ENCODE measurements at places on chromosomes 2 and 18. TPM values are rescaled to one million over a fixed set of nuclear protein-coding genes. Genes with fewer than 3 reads are reported as not detected.
A peak's percentile ranks its signal among the peaks of the same experiment; 100 is the strongest.

The DOK6 gene
- total RNA-seq: 10.6 TPM

The SEPTIN2 gene
- total RNA-seq: 219 TPM

The UGT1A4 gene
- not detected for total RNA-seq

The CROCC2 gene
- total RNA-seq: not detected

- DNase-seq: no peak
Measured at GRCh38 chr2:75428060-75428459, 132.7 kb downstream of the EVA1A start.

DNA sequence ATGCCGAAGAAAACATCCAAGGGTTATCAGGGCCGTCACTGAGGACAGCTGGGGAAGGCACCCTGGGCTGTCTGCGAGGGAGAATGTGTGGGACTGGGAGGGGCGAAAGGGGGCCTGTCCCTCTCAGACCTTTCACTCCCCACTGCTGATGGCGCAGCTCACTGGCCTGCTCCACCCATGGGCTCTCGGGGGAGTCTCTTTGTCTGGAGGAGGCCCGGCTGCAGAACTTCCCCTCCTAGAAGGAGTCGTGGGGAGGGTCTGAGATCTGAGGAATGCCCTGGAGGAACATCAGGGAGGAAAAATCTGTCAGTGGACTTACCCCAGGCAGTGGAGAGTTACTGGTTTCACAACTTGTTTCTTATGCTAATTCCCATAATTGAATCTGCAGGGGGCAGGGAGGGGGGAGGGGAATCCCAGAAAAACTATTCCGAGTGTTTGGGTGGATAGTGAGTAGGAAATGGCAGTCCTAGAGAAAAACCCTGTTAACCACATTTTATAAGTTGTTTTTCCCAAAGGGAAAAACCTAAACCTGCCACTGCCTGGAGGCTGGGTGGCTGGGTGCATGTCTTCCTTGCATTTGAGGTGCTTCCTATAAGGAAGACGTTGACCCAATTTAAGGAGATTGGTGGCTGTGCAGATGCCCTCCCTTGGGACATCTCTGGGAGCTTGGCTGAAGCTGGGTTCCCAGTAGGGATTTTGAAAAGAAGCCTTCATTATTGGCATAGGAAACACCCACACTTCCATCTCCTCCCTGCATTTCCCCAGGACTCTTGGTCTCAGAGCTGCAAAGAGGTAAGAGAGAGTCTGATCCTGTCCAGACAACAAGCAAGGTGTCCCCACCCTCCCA lies 11.7 kb upstream of the SEMA4C start:
- no peak for DNase-seq

- DNase-seq: no peak
Measured at GRCh38 chr2:2932692-2933305, 444.8 kb downstream of the EIPR1 start.

- peak; percentile 97 for DNase-seq
Measured at GRCh38 chr18:77114415-77115191, 18.0 kb downstream of the MBP start.

- no peak for DNase-seq
Measured at GRCh38 chr2:152399003-152399402, 64.0 kb downstream of the FMNL2 start.

- no peak for DNase-seq
Measured at GRCh38 chr2:151632993-151633565, 101.2 kb downstream of the NEB start.

GRCh38 chr2:98833172-98833916 lies 102.4 kb upstream of the MGAT4A start:
- DNase-seq: no peak
